Muscle of leg (tissue), 16 donors: ENCODE measurements at places on chromosomes 7 and 10. TPM values are rescaled to one million over a fixed set of nuclear protein-coding genes. Genes with fewer than 3 reads are reported as not detected.

The HYAL4 gene
- total RNA-seq, result 0.09 TPM

The HOXA1 gene
- total RNA-seq, result 0.58 TPM

The ADRB1 gene
- total RNA-seq, result 0.09 TPM

The COL13A1 gene
- total RNA-seq, result 12.5 TPM

DNA sequence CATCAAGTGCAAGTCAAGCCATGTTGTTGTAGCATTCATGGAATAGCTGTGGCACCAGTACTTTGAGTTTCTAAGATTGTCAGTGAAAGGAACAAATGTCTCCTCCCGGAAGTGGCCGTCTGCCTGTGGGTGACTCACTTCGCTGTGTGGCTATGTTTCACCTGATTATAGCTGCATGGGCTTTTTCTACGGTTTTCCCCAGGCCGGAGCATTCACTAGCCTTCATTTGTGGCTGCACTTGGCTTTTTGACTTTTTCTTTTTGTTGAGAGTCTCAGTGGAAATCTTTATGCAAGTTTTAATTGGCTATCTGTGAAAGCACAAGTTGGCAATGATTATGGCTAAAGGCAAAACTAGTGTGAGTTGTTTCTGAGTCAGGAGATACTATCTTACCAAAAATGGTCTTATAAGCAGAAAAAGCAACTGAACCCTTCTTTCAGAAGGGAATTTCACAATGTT lies 35.0 kb downstream of the SRI start:
- no peak overlapping the region for H3K27ac ChIP-seq
- no peaks in the 10 kb centered on the region for H3K36me3 ChIP-seq
- no peak overlapping the region for H3K4me3 ChIP-seq
- no peak for DNase-seq

GRCh38 chr7:151794508-151795167 lies 82.3 kb downstream of the PRKAG2 start:
- peak overlapping the region; percentile 47 for H3K27ac ChIP-seq
- peaks cover 35% of the 10 kb centered on the region for H3K4me1 ChIP-seq
- no peak overlapping the region for H3K4me3 ChIP-seq

DNA sequence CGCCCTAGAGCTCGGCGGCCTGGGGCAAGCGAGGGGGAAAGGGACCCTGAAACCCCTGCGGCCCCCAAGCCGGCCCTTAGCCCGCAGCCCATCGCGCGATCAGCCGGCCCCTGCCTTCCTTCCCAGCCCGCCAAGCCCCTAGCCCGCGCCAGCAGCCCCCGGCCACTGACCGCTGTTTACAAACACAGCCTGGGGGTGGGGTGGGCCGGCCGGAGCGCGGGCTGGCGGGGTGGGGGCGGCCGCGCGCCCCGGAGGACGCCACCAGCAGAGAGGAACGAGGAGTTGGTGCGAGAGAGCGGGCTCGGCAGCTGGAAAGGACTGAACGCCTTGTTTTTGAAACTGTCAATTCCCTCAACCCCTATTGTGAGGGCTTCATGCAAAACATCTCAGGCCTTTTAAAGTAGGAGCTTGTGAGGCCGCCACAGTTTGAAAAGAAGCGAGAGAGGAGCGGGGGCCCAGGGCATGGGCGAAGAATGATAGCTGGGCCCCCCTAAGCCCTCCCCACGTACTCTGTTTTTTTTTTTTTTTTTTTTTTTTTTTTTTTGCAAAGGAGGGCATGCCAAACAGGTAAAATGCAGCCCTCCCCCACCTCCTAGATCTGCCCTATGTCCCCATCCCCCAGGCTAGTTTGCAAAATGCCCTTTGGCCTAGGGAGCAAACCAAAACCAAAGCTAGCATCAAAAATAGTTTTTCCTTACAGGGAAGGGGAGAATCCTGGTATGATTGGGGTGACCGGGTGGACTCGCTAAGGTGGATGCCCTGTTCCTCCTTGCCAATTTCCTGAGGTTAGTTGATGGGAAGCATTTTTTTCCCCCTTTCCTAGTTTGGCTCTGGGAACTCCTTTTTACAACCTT lies 15.0 kb downstream of the SKIDA1 start:
- peaks cover 37% of the 10 kb centered on the region for H3K4me1 ChIP-seq
- H3K27me3 ChIP-seq, result no peaks in the 10 kb centered on the region
